ENCODE measurements at places on chromosomes 11 and 22.

DNA sequence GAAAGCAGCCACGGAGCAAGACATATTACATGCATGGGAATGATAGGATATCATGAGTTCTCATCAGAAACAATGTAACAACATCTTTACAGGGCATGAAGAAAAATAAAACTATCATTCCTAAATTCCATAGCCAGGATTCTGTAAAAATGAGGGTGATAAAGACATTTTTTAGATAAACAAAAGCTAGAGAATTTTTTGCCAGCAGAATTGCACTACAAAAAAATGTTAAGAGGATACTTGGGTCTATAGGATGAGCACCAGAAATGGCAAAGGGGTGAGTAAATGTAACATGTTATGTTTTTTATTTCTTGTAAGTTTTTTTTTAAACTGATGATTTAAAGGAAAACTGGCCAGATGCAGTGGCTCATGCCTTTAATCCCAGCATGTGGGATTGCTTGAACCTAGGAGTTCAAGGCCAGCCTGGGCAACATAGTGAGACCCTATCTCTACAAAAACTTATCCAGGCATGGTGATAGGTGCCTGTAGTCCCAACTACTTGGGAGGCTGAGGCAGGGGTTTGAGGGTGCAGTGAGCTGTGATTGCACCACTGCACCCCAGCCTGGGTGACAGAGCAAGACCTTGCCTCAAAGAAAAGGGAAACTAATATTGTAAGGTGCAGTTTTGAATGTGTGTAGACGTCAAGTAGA, 33.2 kb downstream of the TBX1 start:
- no peak for DNase-seq

DNA sequence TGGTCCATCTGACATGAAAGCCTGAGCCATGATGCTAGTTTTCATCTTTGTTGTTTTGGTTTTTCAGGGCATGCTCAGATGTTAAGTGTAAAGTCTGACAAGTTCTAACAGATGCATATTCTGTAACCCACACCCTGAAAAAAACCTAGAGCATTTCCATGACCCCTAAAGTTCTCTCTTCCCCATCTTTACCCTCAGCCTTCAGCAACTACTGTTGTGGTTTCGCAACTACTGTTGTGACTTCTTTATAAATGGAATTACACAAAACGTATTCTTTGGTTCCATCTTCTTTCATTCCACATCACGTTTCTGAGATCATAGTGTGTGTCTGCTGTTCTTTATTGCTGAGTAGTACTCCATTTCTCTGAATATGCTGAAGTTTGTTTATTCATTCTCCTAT, 65.1 kb upstream of the LDLRAD3 start:
- no peak for DNase-seq

DNA sequence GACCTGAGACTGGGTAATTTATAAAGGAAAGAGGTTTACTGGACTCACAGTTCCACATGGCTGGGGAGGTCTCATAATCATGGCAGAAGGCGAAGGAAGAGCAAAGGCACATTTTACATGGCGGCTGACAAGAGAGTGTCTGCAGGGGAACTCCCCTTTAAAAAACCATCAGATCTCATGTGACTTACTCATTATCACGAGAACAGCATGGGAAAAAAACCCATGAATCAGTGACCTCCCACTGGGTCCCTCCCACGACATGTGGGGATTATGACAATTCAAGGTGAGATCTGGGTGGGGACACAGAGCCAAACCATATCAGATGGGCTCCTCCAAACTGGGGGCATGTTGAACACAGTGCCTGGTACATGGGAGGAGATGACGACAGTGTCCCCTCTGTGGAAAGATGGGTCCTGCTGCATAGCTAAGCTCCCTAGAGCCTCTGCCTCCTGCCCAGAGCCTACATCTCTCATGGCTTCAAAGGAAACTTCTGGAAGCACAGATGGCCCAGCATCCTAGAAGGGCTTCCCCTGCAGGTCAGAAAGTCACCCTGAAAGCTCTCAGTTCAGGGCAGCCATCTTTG, 46.1 kb downstream of the MYEOV start:
- DNase-seq: no peak

DNA sequence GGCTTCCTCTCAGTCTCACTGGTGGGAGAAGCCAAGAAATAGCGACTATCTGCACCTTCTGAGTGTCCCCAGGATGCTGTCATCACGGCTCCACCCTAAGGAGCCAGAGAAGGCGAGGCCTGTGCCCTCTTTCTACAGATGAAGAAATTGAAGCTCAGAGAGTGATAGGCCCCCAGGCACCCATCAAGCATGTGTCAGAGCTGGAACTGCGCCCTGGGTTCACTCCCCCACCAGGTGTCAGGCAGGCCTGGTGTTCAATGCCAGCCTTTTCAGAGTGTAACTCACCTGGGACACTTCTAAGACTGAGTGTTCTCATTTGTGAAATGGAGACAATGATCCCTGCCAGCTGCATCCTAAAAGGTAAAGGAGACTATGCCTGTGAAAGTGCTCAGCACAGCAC, 127.3 kb upstream of the SEZ6L start:
- no peak for DNase-seq

GRCh38 chr11:67053896-67054329, 2.7 kb upstream of the RHOD start:
- DNase-seq: peak; percentile 57

GRCh38 chr22:26547426-26547825, 35.2 kb upstream of the TFIP11 start:
- DNase-seq: no peak

- DNase-seq: peak; percentile 50
Measured at GRCh38 chr11:119055901-119056300, 1.1 kb downstream of the HYOU1 start.

- DNase-seq: no peak
Measured at GRCh38 chr22:46046299-46046685, 69.3 kb upstream of the WNT7B start.

- no peak for DNase-seq
Measured at GRCh38 chr11:116730601-116731000, 42.2 kb downstream of the BUD13 start.

- no peak for DNase-seq
Measured at GRCh38 chr22:36433318-36434231, 45.8 kb upstream of the MYH9 start.

- no peak for DNase-seq
Measured at GRCh38 chr11:65790104-65790901, 3.4 kb downstream of the OVOL1 start.

DNA sequence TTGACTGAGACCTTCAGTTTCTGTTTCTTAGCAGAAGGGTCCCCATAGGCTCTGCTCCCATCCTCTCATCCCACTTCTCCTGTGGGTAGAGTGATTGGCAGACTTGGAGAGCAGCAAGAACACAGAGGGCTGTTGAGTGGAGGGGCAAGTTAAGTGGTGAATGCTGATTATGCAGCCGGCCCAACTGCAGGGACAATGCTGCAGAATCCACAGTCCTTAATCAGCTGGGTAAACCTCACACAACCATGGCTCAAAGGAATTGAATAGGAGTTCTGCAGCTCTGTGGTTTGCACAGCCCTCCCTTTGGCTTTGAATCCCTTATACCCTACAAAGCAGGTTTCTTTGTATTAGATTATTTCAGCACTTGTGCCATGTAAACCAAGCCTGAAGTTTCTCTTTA, 161.1 kb downstream of the NAV2 start:
- no peak for DNase-seq

DNA sequence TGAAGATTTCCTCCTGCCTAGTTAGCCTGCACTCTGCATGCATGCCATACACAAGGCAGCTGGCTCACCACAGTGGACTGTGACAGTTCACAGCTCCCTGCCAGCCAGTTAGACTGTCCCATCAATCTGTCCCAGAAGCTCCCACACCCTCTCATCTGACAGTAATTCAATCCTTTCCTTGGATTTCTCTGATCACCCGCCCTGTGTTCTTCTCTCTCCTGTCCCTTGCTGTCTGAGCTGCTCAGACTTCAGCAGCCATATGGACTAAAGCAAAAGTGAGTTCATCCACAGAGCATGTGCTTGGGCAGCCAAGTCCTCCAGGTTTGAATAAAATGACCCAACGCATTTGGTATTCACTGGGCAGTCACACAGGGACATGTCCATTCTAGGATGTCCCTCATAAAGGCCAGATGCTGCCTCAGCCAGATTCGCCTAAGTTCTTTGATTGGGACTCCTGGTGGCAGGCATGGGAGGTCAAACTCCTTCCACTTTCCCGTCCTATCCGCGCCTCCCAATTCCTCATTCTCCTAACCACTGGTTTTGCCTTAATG, 54.5 kb upstream of the ZBTB44 start:
- no peak for DNase-seq

- peak; percentile 22 for DNase-seq
Measured at GRCh38 chr11:36619502-36619901, 21.5 kb upstream of the RAG2 start.

GRCh38 chr11:121930004-121930965, 185.7 kb downstream of the BLID start:
- DNase-seq: peak; percentile 11

- DNase-seq: no peak
Measured at GRCh38 chr11:8871171-8871775, 39.7 kb upstream of the AKIP1 start.

- no peak for DNase-seq
Measured at GRCh38 chr11:35567737-35568465, 42.5 kb upstream of the PAMR1 start.

DNA sequence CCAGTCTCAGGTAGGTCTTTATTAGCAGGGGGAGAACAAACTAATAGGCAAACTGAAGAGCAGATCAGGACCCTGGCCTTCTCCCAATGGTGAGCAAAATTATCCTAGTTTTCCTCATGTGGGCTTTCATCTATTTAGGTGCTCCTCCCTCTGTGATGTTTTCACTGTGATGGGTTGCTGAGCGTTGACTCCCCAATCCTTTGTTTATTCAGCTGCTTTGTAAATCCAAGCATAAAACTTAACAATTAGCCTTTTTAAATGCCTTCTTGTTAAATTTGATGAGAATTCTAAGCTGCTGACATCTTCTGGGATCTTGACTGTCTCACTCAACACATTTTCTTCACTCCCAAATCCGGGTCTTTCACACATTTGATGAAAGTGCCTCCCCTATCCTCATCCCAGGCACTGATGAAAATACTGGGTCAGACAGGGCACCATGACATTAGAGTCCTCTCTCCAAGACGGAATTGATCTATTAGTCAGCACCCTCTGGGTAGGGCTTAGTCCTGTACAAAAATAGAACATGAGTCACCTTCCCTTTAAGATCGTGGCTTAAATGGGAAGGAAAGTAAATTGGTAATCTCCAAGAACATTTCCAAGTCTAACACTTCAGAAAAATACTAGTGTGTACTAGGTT, 199.3 kb upstream of the ISX start:
- no peak for DNase-seq

GRCh38 chr11:14858404-14858803, 33.6 kb downstream of the CYP2R1 start:
- no peak for DNase-seq

DNA sequence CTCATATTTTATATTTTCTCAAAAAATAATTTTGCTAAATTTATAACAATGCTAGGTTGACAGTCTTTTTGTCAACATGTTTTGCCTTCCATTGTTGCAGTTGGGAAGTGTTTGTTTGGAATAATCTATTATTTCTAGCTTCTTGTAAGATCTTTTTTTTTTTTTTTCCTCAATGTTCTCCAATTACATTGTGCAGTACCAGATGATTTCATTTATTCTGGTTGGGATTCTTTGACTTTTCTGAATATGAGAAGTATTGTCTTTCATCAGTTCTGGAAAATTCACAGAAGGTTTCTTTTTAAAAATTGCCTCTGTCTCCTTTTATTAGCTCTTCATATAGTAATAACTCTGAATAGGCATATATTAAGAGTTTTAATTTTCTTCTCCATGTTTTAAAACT, 245.4 kb downstream of the DYNC2H1 start:
- no peak for DNase-seq

- no peak for DNase-seq
Measured at GRCh38 chr11:96227244-96227643, 115.8 kb downstream of the MAML2 start.

DNA sequence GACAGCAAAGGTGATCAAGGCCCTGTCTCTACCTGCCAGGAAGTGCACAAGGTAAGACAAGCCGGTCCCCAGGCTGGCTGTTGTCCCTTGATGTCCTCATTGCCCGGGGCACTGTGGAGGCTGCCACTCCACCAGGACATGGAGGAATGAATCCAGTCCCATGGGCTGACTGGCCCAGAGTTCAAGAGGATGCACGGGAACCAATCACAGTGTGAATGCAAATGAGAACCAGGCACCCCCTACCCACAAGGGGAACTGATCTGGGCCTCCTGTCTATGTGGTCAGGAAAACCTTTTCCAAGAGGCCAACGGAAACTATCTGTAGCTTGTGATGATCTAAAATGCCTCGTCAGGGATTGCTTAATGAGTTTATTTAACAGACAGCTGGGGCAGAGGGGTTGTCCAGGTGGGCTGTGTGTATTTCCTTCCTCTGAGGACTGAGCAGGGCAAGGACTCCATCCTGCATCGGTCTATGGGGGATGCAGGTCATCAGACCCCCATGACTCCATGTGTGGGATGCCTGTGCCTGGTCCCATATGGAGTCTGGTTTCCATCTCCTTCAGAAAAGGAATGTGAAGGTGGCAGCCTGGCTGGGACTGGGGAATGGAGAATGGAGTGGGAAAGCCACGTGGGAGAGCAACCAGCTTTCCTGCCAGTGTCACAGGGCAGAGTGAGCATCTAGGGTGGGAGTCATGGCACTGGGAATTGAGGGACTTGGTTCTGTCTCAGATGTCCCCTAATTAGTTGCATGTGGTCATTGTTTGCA, 60.5 kb downstream of the CD82 start:
- no peak for DNase-seq

- DNase-seq: no peak
Measured at GRCh38 chr11:65630215-65630614, 7.7 kb upstream of the SIPA1 start.

- no peak for DNase-seq
Measured at GRCh38 chr11:120516461-120517389, 5.2 kb downstream of the GRIK4 start.

DNA sequence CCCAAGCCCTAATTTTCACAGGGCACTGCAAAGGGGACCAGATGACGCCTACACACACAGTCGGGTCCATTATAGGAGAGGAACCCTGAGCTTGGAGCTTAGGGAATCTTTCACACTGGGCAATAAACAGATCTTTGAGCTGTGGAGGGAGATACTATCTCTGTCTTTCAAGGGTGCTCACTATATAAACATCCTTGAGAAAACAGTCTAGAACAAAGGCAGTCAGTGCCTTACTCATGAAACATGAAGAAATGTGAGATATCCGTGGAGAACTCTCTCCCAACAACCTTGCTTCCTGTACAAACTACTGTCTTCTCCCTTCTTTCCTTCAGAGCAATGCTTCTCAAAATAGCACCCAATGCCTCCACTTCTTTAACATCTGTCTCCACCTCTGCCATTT, 109.0 kb upstream of the APOA1 start:
- DNase-seq: no peak

DNA sequence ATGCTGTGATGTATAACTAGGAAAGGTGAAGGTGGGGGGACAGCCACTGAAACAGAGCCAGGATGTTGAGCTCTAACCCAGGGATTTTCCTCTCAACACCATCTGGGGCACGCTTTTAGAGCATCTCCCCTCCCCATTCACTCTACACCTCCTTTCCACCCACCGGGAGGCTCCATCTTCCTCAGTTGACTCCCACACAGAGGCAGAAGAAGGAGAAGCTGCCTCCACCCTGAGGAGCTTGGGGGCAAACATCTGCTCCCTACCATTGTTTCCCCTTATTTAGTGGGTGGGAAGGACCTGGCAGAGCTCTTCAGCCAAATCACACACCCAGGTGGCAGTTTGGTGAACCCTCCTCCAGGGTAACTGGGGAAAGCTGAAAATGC, 50.0 kb upstream of the ADA2 start:
- no peak for DNase-seq

GRCh38 chr11:116499396-116500003, 273.3 kb downstream of the BUD13 start:
- DNase-seq: peak; percentile 77

Data from GM12865 (cell line).